Stimulated activated CD4-positive, alpha-beta T cell treated with anti-CD3 and anti-CD28 coated beads, Interleukin-2, amount 100 ng/mL, for 4 hours (primary cell): ENCODE measurements at places on chromosomes 11 and 22.
A peak's percentile ranks its signal among the peaks of the same experiment; 100 is the strongest.

GRCh38 chr22:38935616-38936015, 21.8 kb upstream of the APOBEC3A start:
- DNase-seq = no peak

DNA sequence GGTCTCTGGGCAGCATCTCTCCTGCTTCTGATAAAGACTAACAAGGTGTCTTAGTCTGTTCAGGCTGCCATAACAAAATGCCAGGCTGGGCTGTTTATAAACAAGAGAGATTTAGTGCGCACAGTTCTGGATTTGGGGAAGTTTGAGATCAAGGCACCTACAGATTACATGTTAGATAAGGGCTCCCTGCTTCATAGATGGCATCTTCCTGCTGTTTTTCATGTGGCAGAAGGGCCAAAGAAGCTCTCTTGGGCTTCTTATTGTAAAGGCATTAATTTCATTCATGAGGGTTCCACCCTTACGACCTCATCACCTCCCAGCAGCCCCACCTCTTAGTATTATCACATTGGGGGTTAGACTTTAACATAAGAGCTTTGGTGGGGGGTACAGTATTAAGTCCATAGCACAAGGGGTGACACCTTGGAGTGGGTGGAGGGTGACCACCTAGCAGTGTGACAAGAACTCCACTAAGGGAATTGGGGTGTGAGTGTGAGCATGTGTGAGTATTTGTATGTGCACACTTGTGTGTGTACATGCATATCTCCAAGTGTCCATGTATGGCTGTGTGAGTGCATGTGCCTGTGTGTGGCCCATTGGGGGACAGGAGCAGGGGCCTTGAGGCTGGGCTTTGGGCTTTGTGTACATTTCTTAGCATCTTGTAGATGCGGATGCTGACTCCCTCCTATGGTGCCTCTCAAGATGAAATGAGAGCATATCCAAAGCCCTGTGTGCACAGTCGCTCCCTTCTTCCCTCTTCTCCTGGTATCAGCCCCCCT, 42.7 kb downstream of the BCR start:
- DNase-seq = no peak

- no peak for DNase-seq
These were observed 38.7 kb downstream of the EIF3F start for GRCh38 chr11:8025816-8026215.

DNA sequence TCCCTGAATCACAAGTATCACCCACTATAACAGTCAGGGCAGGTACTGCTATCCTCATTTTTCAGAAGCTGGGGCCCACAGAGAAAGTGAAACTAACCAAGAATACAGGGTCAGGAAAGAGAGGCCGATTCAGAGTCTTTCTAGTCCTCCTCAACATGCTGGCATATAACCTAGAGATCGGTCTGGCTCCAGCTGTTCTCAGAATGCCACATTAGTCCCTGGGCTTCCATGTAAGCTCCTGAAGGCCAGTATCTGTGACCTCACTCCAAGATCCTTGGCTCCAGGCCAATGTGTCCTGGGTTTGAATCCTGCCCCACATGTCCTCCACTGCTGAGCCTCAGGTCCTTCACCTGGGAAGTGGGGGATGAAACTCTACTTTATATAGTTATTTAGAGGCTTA, 50.4 kb downstream of the TENM4 start:
- no peak for DNase-seq

DNA sequence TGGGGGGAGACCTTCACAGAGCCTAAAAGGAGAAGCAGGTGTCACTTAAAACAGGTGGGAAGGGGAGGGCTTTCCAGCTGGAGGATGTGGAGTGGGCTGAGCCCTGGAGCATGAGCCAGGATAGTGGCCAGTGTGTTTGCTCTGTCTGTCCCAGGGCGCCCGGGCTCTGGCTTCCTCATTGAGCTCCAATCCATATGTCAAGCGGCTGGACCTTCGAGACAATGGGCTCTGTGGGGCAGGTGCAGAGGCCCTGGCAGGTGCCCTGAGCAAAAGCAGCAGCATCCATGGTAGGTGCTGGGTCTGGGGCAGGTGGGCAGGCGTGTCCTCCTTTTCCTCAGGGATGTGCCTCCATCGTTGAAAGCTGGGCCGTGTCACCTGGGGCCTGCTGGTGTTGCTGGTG, 2.0 kb downstream of the LRRC74B start:
- no peak for DNase-seq

- no peak for DNase-seq
These were observed 65.9 kb upstream of the BIRC3 start for GRCh38 chr11:102251423-102251822.

GRCh38 chr11:2299773-2300172, 1.9 kb downstream of the C11orf21 start:
- no peak for DNase-seq

GRCh38 chr22:30704978-30705377, 10.3 kb downstream of the OSBP2 start:
- no peak for DNase-seq

DNA sequence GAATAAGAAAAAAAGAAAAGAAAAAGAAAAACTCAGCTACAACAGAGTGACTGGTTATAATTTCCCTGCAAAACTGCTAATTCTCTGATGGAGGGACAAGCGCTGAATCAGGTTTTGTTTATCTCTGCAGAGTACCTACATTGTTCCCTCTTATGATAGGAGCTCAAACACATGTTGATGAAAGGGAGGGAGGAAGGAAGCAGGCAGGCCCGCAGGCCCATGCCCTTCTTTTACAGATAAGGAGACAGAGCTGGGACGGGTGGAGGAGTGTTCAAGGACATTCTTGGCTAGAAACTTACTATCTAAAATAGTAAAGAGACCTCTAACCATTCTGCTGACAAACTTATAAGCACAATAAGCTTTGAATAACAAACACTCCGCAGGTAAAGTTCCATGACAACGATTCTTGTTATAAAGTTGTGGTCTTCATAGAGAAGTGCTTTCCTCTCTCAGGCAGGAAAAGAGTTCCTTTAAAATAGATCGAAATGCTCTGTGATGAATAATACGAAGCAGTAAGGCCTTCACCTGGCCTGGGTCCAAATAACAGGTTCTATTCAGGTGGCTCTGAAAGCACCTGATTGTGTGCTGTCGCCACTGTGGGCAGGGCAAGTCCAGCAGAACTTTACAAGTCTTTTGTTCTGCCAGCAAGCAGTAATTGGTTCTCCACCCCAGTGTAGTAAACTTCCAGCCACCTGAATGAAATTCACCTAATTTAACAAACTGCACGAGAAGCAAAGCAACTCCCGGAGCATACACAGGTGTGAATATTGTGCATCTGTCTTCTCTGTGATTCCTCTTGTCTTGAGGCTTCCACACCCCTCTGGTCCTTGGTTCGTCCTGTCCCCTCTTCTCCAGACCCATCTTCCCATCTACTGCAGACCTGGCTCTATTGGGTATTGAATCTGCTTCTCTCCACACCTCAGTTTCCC, 15.3 kb upstream of the MICAL2 start:
- DNase-seq = no peak

GRCh38 chr11:47566149-47566698, 825 bp downstream of the PTPMT1 start:
- no peak for DNase-seq

DNA sequence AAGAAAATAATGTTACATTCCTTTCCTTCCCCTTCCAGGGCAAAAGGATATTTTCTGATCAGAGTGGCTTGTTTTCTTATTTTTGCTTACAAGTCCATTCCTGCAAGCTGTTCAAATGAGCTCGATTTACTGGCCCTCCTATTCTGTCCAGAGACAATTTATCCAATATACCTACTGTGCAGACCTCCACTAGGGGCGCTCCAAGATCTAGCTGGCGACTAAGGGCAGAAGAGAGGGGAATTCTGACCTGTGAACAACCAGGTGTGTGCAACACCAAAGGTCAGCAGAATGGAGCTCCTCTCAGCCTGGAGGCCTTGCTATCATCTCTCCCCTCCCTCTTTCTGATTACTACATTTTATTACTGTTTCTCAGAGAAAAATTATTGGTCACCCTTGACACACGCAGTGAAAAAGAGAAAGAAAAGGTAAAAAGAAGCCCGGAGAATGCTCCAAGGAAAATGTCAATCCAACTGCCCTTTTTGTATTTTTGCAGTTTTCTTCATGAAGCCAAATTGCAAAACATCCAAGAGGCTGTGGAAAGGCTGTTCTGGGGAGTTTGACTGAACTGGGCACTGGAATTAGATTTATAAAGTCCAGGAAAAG, 3.2 kb downstream of the SEZ6L start:
- no peak for DNase-seq

DNA sequence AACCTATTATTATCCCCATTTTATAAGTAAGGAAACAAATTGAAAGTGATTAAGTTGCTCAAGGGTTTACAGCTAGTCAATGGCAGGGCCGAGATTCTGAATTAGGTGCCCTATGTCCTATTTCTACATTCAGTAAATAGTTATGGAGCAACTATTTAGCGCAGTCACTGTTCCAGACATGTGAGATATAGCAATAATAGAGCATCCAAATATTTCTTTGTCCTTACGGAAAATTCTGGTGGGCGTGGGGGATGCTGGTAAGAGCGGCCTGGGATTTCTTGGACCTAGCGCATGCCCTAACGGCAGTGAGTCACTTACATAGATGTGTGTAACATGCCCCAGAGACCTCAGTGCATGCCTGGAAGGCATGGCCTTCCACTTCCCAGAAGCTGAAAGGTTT, 4.4 kb downstream of the DTX4 start:
- DNase-seq = no peak

DNA sequence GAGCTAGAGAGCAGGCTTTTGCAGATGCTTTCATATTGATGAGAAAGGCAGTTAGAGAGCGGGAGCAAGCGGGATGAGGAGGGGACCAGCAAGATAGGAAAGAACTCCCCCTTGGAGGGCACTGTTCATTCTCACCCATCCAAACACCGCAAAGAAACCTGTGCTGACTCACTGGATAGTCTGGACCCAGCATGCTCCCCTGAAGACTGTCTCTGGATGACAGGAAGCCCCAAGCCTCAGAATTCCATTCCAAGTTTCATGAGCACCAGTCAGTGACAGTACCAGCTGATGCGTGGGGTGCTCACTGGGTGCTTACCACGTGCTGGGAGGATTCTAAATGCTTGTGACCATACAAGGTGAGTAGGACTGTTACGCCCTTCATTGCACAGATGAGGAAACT, 34.2 kb downstream of the MICAL3 start:
- DNase-seq = no peak

- no peak for DNase-seq
These were observed 124.2 kb upstream of the SEZ6L start for GRCh38 chr22:26045051-26045450.

DNA sequence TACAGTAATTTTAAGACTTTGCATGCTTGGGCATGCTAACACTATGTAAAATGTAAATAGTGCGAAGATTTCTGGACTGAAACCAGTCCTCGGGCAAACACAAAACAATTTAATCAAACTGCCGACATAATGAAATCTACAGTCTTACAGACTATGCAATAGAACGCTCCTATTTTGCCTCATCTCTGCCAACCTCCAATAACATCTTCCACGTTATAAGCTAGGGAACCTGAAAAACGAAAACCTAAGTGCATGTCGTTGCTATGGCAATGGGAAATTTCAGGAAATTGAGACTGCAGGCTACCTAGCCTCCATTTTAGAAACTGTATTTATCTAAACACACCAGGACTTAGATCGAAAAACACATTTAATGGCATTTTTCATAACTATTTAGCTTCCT, 1.1 kb downstream of the CSTF3 start:
- DNase-seq = no peak

DNA sequence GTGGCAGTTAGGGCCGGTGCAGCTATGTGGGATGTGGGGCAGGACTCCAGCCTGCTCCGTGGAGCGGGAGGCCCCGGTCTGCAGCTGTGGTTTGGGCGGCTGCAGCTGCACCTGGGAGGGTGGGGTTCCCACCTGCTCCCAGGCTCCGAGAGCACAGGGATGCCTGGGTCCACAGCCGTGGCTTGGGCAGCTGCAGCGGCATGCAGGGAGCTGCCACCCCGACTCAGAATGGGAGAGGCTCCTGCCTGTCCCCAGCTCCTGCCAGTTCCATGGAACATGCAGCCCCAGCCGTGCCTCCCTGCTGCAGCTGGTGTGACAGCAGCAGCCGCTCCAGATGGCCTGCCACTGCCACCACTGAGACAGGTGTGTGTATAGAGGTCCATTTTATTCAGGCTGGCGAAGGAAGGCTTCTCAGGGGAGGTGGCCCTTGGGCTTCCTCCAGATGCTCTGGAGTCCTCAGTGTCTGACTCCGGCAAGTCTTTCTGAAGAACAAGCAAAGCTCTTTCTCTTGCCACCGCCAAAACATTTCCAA, 21.8 kb upstream of the UPK3A start:
- no peak for DNase-seq

DNA sequence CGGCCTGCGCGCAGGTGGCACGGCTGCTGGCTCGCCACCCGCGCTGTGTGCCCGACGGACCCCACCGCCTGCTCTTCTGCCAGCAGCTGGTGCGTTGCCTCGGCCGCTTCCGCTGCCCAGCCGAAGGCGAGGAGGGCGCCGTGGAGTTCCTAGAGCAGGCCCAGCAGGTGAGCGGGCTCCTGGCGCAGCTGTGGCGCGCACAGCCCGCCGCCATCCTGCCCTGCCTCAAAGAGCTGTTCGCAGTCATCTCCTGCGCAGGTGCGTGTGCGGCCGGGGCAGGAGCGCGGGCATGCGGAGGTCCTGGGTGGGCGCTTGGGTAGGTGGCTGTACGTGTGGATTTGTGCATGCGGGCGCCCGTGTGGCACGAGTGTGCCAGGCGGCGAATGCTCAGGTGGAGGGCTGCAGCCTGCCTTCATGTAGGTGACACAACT, 8.0 kb downstream of the USP35 start:
- no peak for DNase-seq

DNA sequence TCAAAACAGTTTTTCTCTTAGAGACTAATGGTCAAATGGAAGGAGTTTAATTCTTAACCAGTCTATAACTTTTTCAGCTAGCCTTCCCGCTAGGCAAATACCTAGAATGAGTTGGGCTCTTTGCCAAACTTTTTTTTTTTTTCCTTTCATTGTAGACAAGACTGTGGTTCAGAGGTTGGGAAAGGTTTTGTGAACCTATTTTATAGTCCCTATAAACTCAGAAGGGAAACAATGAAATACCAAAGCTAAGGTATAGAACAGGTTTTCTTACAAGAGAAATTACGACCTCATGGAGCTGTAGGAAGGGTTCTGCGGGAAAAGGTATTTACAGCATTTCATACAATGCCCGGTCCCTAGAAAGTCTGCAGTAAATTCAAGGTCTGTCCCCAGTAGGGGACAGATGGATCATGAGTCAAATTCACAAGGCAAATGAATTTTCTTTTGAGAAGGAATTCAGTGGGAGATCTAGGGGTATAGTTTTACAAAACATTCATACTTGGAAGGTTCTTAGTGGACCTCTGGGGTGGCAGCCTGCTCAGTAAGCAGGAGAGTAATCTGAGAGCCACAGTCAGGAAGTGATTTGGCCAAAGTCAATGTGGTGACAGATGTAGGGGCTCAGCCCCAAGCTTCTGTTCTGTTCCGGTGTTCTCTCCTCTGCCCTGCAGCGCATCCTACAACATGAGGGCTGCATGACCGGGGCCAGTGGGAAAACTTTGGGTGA, 146.8 kb downstream of the DBX1 start:
- DNase-seq = no peak

GRCh38 chr11:123905826-123906225, 3.9 kb downstream of the OR8D4 start:
- DNase-seq = no peak

- DNase-seq = peak; percentile 25
These were observed 2.2 kb upstream of the CD151 start for GRCh38 chr11:830295-831117.
